COLO829 (cell line): ENCODE measurements at places on chromosomes 16 and 17.
A peak's percentile ranks its signal among the peaks of the same experiment; 100 is the strongest.

DNA sequence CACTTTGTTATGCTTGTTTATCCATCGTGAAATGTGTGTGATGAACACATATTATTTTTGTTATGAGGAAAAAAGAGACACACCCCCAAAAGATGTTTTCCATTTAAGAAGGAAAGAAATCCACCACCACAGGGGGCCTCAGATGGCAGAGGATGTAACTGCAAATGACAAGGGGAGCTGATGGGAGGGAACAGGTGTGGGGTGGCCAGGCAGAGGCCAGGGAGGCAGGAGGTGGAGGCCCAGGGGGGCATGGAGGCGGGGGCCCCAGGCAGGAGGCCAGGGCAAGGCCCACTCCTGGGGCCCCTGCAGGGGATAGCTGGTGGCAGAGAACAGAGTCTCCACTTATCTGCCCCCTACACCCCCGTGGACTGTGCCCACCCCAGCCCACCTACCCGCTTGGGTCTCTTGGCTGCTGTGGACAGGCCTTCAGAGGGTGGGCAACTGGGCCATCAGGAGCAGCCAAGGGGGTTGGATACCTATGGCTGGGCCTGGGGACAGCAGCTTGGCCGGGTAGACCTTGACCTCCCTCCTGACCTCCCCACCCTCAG is 28.0 kb downstream of the PPL start:
- no peak for DNase-seq

GRCh38 chr17:1460233-1460632 is 4.2 kb upstream of the CRK start:
- no peak for DNase-seq

DNA sequence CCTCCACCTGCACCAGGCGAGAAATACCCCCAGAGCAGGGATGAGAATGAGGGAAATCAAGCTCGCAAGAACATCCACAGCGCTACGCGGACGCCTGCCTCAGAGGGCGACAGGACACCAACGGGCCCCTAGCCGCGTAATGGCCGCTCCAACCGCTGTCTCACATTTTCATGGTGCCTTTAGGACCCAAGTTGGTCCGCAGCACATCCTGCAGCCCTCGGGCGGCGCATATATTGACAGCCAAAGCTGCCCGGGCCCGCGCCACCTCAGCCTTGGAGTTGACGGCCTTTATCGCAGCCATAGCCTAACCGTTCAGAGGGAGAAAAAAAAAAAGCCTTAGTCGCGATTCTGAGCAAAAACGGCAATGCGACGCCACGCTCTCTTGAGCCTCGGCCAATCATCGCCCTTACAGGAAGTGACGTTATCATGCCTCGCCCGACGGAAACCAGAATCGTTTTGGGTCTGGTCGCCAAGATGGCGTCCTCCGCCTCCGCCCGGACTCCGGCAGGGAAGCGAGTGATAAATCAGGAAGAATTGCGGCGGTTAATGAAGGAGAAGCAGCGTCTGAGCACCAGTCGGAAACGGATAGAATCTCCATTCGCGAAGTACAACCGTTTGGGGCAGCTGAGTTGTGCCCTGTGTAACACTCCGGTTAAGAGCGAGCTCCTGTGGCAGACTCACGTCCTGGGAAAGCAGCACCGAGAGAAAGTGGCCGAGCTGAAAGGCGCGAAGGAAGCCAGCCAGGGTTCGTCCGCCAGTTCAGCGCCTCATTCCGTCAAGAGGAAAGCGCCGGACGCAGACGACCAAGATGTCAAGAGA is at the start of the genes CCT6B and ZNF830:
TSS of gene CCT6B (minus strand) at position 368 of the 819 bp plus-strand sequence. CDS start at position 301, 67 bp downstream.
TSS of gene ZNF830 (plus strand) at position 448 of the 819 bp plus-strand sequence. CDS start at position 475, 27 bp downstream.
- DNase-seq: peak; percentile 98

DNA sequence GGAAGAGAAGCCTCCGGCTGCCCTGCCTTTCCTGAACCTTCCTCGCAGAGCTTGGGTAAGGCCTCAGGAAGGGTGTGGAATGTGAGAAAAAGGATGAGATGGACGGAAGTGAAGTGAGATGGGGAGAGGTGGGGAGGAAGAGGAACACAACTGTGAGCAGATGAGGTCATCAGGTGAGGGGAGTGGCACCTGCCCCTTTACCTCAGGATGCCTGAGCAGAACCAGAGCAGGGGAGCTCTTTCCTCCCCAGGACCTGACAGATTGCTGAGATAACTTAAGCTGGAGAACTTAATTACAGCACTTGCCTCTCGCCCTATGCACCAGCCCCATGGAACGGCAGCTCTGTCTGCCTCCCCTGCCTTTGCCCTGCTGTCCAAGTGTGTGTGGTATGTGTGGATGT is 29.8 kb downstream of the TMEM132E start:
- DNase-seq: no peak

GRCh38 chr16:999677-1000076 is 18.1 kb downstream of the SOX8 start:
- DNase-seq: no peak
